GM12864 (cell line): ENCODE measurements at places on chromosomes 5 and 9.

DNA sequence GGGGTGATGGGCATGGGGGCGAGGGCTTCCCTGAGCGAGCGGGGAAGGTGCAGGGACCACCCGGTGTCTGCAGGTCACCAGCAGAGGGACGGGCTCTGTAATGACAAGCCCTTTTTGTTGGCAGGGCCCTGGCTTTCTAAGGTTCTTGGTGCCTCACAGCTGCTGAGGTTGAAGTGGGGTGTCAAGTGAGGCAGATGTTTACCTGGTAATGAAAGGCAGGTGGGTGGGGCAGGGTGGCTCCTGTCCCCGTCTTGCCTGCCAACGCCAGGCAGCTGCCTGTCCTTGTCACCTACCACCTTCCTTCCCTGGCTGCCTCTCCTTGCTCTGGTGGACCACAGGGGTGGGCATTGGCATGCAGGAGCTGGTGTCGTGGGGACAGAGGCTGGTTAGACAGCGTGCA, 41.0 kb upstream of the SEMA4D start:
- no peak for DNase-seq

DNA sequence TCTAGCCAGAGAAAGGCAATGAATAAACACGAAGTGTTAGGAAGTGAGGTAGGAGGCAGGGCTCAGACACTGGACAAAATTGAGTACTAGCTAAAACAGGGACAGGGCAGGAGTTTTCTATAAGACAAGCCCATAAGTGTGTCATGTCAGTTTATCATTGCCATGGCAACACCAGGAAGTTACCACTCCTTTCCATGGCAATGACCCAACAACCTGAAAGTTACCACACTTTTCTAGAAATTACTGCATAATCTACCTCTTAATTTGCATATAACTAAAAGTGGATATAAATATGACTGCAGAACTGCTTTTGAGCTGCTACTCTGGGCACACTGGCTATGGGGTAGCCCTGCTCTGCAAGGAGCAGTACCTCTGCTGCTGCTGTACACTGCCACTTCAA, 442.5 kb upstream of the COX7C start:
- DNase-seq, result peak; percentile 4

- DNase-seq, result no peak
Observed at GRCh38 chr5:169785771-169786618, 148.9 kb downstream of the DOCK2 start.

DNA sequence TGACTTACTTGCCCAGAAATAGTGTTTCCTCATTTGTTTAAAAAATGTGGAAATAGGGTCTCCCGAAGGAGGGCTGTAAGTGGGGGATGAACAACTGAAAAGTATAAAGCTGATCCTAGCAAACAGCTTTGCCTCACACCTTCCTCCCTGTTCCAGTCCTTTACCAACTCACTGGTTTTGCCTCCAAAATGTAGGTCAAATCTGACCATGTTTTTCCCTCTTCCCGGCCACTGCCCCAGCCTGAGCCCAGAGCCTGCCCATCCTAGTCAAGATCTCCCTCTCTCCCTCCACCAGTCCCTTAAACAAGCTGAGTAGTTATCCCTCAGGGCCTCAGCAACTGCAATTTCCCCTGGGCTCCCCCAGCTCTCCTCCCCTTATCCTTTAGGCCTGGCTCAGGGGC, 82.4 kb upstream of the FBXW11 start:
- DNase-seq, result no peak

- no peak for DNase-seq
Observed at GRCh38 chr9:80146466-80146865, 574.7 kb downstream of the TLE4 start.

DNA sequence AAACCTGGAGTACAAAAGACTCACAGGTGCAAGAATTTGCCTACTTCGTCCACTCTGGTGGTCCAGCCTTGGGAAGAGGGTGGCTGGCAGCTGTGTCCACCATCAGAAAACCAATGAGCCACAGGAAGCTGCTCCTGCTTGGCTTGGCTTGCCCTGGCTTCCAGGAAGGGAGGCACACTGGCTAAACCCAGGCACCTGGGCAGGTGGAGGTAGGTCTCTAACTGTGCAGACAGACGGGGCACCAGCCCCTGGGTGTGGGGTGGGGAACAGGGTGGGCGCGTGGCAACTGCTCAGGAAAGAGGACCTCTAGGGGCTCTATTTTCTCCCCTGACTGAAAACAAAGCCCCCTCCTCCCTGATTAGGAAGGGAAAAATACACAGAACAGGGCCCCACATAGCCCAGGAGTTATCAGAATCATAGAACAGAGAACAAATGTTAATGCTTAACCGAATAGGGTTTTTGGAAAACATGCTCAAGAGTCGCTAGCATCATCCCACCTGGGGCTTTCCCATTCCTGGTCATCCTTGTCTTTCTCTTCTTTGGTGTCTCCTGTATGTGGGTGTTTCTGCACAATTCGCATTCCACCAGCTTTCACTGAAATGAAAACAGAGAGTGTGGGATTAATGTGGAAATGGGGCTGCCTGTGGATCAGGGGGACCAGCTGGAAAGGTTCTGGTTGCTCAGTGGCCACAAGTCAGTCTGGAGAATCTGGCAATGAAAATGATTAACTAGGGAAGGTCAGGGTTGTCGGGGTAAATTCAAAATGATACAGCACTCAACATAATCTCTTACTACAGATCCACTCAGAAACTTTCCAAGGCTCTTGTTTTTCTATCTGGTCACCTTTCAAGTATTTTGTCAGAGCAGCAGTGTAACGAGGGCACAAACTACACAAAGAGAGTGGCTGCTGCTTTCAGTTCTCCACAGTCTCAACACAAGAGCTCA, 13.1 kb downstream of the DAP start:
- DNase-seq, result no peak

GRCh38 chr5:145859453-145859852, 13.4 kb downstream of the GRXCR2 start:
- no peak for DNase-seq

GRCh38 chr5:168292786-168293696, 1.6 kb downstream of the WWC1 start:
- no peak for DNase-seq

- DNase-seq, result no peak
Observed at GRCh38 chr9:676780-677438, 164.6 kb upstream of the DMRT1 start.

DNA sequence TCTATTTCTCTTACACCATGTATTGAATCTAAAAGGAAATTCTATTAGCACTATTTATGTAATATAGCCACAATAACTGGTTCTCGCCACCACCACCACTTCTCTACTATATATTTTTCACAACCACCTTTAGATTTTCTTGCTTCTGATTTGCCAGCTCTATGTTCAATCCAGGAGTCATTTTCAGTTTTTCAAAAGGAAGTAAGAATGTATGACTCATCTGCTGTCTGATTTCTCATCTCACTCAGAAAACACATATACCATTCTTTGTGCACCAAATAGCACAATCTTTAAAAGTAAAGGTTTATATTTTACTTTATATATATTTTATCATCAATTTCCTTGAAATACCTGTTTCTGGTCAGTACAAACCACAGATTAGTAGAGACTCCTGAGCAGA, 1127.5 kb downstream of the TAF11L14 start:
- no peak for DNase-seq

DNA sequence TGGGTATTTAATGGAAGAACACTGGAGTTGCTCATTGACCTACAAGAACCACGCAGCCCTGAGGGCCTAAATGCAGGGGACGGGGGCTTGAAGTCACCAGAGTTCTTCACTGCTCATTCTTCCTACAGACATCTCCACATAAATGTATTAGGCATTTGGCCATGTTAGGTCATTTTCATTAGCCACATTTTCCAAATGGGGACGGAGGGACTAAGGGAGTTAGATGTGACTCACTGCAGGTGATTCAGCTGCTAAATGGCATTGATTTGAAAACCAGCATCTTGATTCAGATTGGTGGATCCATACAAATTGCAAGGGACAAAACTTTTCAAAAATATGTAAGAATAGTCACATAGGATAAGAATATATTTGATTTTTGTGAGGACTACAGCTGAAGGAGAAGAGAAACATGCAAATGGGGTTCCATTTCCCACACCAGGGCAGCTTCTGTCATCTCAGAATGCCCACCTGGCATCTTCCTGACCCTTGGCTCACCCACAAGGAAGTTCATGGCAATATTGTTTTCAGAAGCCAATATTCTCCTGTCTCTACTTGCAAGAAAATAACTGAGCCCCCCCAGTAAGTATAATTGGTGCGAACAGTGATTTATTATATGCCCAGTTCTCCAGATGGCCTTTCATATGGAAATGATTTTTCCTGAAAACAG, 264.8 kb downstream of the DOCK8 start:
- no peak for DNase-seq

GRCh38 chr9:34382879-34383278, 6.2 kb upstream of the MYORG start:
- no peak for DNase-seq

DNA sequence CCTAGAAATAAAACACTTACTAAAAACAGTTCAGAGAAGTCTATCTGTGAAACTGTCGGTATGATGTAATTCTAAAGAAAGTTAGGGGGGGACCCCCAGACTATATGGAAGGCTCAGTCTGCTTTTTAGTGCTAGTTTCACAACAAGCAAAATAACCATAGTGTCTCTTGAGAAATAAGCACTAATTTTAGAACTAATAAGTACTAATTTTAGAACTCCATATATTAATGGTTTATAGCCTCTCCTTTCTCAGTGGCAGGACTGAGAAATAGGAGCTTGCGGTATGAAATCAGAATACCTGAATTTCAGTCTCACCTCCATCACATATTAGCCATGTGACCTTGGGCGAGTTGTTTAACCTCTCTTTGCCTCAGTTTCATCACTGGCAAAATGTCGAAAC, 1.4 kb upstream of the PHF24 start:
- no peak for DNase-seq

GRCh38 chr5:150142185-150142958, 13.3 kb downstream of the PDGFRB start:
- no peak for DNase-seq

GRCh38 chr5:158434749-158435148, 575.8 kb upstream of the CLINT1 start:
- DNase-seq, result no peak

DNA sequence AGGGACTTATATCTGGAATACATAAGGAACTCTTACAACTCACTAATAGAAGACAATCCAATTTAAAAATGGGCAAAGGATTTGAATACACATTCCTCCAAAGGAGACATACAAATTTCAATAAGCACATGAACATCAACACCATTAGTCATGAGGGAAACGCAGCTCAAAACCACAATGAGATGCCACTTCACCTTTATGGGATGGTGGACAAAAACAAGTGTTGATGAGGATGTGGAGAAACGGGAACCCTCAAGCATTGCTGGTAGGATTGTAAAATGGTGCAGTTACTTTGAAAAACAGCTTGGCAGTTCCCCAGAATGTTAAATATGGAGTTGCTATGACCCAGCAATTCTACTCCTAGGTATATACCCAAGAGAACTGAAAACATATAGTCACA, 72.7 kb upstream of the IER5L start:
- no peak for DNase-seq

GRCh38 chr5:54541823-54542783, 24.5 kb downstream of the SNX18 start:
- DNase-seq, result no peak

- DNase-seq, result peak; percentile 49
Observed at GRCh38 chr5:73960023-73960422, 334.0 kb downstream of the ARHGEF28 start.

DNA sequence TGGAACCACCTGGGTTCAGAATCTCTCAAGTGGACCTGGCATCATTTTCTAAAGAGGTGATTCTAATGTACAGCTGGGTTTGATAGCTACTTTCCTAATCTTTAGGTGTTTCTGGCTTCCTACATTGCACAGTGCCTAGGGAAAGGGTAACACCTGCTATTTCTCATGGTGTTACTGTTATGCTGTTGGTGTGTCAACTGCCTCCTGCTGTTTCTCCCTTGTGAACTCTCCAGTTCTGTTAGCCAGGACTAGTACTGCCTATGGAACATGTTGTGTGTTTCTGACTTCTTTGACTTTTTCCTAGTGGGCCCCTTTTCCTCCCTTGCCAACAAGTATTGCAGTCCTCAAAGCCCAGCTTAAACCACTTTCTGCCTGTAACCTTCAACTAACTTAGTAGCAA, 5.5 kb downstream of the ARHGEF28 start:
- DNase-seq, result no peak

GRCh38 chr9:95880021-95880690, 4.7 kb downstream of the ERCC6L2 start:
- no peak for DNase-seq

- no peak for DNase-seq
Observed at GRCh38 chr5:36070687-36071571, 4.2 kb upstream of the UGT3A2 start.

DNA sequence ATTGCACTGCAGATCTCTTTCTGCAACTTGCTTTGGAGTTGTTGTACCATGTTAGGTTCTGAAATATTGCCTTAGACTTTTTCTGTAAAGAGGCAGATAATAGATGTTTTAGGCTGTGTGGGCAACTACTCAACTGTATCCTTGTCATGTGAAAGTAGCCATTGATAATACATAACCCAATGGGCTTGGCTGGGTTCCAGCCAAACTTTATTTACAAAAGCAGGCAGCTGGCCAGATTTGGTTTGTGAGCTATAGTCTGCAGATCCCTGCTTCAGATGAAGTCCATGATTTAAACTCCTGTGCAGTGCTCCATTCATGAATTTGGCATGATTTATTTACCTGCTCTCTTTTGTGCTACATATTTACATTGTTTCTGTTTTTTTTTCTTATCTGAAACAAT, 300.4 kb downstream of the IRX2 start:
- no peak for DNase-seq

DNA sequence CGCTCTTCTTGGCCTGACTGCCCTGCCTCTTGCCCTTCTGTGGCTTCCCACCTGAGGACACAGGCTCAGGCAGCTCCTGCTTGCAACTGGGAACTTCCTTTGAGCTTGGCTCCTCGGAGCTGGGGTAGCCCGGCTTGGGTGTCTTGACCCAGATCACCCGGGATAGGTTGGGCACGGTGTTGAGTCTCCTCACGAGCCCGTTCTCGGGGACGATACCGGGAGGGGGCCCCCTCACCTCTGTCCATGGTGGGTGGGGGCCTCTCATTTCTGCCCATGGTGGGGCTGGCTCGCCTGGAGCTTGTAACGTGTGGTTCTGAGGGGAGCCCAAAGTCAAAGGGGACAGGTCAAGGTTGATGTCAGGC, 7.8 kb upstream of the DDX41 start:
- DNase-seq, result no peak
